ENCODE measurements at places on chromosomes 11 and 22.

GRCh38 chr11:8055836-8056526, 25.0 kb upstream of the TUB start:
- no peak for DNase-seq

GRCh38 chr22:50058906-50059880, 1.1 kb upstream of the TTLL8 start:
- no peak for DNase-seq

DNA sequence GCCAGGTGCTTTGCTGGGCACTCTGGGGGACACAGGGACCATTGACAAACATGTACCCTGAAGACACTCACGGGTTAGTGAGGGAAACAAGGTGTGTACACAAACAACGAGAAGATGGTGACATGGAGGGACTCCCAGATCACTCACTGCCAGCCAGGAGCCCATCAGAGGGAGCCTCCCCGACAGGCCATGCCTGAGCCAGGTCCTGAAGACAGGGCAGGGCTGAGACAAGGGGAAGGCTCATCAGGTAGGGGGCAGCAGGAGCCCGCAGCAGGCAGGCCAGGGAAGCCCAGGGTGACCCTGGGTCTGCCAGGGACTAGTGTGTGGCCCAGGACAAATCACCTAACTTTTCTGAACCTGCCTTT, 127.9 kb downstream of the BUD13 start:
- no peak for DNase-seq

DNA sequence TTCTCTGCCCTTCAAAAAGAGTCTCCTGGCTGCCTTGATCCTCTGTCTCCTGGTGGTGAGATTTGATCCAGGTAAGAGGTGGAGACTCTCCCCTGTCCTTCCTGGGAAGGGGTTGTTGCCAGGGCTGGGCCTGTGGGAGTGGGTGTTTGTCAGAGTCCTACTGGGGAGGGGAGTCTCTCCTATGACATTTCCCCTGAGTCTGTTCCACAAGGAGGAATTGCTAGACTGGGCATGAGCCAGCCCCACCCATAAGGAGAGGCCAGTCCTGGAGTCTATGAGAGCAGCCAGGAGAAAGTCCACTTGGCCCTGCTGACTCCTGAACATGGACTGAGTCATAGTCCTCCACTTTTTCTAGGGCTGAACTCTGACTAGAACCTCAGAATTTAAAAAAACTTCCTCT, 7.4 kb downstream of the PEX26 start:
- DNase-seq: no peak

DNA sequence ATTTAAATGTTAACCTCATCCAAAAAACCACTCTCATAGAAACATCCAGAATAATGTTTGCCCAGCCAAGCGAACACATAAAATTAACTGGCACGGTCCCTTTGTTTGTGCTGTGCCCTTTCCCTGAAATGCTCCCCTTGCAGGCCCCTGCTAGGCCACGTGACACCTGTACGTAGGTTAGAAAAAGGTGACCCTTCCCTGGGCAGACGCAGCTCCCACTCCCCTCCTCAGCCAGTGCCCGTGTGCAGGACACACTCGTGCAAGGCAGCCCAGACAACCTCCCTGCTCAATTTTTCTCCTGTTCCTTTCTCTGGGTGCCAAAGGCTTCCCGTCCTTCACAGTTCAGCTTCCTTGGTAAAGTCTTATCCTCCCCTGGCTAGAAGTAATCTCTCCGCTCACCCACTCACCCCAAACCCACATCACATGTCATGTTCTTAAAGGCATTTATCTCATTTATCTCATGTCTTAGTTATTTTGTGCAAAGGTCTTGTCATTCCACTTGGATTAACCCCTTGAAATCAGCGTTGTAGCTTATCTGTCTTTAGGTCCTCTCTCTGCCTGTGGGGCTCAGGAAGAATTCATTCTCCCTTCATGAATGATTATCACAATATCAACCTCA, 20.7 kb downstream of the FAM83F start:
- DNase-seq: no peak

DNA sequence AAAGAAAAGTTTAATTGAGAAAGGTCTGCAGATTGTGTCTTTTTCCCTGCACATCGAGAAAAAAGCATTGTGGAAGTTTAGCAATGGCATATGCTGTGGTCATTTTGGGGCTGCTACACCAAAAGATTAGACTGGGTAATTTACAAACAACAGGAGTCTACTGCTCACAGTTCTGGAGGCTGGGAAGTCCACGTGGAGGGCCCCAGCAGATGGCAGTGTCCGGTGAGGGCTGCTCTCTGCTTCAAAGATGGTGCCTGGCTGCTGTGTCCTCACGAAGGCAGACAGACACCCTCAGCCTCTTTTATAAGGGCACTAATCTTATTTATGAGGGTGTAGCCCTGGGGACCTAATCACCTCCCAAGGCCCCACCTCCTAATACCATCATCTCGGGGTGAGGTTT, 21.1 kb downstream of the PHF21B start:
- no peak for DNase-seq

GRCh38 chr11:8247312-8247711, 16.4 kb downstream of the LMO1 start:
- DNase-seq: no peak
